ENCODE measurements at places on chromosomes 5 and 9.

DNA sequence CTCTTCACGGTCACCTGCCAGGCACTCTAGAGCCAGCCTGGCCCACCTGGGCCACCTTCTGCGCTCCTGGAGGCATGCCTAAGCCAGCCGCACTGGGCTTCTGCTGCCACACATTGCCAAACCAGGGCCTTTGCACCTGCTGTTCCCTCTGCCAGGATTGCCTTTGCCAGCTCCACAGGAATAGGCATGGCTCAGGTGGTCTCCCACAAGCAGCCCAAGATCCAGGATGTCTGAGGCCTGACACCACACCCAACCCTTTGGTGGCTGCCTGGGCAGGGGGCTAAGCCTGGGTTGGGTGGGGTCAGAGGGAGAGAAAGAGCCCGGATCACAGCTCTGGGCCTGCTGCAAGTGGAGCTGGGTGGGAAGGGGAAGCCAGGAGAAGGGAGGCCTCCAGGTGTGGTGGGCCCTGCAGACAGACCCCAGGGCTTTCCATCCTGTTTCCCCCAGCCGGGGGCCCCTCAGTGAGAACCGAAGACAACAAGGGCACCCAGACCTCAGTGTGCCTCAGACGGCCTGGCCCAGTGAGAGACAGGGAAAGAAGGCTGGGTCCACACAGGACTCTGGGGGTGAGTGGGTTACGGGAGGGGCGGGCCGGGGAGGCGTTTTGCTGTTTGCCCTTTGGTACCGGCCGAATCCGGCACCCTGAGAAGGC is 672 bp upstream of the SUSD3 start:
- DNase-seq = no peak

DNA sequence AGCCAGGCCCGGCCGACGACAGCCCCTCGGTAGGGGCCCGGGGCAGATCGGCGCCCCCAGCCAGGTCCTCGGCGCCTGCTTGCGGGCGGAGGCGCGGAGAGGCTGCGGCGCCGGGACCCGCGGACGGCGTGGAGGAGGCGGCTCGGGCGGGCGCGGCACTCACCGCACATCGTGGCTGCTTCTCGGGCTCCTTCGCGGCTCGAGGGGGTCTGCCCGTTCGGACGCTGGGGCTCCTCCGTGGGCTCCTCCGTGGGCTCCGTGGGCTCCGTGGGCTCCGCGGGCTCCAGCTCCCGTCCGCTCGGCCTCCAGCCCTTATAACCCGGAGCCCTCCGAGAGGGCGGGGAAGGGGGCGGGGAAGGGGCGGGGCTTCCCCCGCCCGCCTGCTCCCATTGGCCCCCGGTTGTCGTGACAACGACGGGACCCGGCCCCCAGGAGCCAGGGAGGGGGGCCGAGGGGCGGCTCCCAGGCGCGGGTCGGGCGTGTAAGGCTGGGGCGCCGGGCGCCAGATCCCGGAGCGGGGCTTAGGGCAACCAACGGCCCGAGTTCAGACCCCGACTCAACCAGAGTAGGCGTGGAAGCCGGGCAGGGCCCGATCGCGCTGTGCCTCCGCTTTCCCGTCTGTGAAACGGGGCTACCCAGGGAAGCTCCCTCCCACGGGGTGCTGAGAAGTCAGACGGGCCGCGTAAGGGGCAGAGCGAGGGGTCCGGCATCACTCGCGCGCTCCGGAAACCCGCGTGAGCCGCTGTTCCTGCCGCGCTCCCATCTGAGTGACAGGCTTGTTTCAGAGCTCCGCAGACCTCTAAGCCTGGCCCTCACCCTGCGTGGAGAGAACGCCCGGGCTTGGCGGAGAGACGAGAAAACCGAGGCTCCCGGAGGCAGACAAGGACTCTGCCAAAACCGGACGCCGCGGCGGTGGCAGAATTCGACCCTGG is at the start of gene GFPT2:
TSS of gene GFPT2 (minus strand) at position 289 of the 932 bp plus-strand sequence. CDS start at position 170, 119 bp downstream.
- DNase-seq = peak; percentile 89

DNA sequence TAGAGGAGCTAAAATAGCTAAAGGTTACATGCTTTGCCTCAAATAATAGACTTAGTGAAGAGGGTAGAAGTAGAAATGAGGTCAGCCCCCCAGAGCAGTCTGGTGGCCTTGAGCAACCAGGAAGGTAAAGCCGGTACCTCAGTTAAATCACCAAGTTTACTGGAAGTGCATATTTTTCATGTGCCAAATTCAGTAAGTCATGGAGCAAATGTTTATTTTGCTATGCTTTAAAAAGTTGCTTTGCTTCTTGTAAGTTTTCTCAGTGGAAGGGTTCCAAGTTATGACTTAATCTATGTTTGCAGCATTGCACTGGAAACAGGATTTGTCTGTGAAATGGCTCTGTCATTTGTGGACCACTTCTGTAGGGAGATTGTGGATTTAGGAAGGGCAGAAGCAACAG is 256.7 kb downstream of the ARRDC3 start:
- no peak for DNase-seq

- no peak for DNase-seq
These were observed 32.6 kb downstream of the NKX2-5 start for GRCh38 chr5:173202266-173202875.

DNA sequence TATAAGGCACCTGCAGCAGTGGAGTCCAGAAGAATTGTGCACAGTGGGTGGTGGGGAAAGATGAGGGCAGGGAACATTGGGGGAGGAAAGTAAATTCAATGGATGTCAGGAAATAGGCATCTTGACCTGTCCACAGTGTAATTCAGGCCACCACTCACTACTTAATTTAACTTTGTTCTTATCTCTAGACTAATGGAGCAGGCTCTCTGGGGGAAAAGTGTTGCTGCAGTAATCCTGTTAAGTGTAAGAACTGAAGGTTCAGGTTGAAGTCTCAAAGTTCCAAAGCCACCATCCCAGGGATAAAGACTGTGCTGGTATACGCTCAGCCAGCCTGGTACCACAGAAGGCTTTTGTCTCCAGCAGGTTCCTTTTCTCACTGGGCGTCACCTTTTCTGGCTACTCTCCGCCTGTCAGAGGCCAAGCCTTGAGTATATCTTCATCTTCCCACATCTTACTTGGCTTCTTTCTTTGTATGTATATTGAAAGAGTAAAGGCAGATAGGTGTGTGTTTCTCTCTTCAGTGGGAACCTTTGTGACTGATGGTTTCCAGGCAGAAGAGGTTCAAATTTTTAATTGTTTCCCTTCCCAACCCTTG is 150.9 kb upstream of the DMRT1 start:
- DNase-seq = no peak
